ENCODE measurements at places on chromosomes 2 and 18. TPM values are rescaled to one million over a fixed set of nuclear protein-coding genes. Genes with fewer than 3 reads are reported as not detected.
A peak's percentile ranks its signal among the peaks of the same experiment; 100 is the strongest.

- DNase-seq = peak; percentile 55
Observed at GRCh38 chr2:168336786-168337388, 89.5 kb upstream of the STK39 start.

DNA sequence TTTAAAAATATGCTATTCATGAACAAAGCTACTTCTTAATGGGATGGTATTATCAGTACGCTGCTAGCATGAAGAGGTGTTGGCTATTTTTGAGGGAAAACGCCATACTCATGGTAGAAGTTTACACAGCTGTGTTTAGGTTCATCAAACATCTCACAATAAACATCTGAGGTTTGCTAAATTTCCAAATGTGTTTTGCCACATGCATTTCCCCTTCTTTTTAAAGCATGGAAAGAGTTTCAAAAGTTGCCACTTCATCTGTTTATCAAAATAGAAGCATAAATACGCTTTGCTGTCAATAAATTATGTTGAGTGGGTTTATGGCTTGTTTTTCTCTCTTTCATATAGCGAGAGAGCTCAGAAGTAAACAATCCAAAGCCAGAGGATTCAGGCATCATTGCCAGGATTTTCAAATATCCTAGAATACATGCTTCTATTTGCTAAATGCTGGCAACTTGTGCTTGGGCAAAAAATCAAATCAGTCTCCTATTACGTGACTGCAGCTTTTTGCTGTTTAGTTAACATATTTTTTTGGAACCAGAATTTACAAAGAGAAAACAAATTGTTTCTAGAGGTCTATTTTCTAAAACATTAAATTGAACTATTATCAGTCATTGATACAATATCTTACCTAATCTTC is 1919.9 kb upstream of the LRRTM1 start:
- no peak for DNase-seq

DNA sequence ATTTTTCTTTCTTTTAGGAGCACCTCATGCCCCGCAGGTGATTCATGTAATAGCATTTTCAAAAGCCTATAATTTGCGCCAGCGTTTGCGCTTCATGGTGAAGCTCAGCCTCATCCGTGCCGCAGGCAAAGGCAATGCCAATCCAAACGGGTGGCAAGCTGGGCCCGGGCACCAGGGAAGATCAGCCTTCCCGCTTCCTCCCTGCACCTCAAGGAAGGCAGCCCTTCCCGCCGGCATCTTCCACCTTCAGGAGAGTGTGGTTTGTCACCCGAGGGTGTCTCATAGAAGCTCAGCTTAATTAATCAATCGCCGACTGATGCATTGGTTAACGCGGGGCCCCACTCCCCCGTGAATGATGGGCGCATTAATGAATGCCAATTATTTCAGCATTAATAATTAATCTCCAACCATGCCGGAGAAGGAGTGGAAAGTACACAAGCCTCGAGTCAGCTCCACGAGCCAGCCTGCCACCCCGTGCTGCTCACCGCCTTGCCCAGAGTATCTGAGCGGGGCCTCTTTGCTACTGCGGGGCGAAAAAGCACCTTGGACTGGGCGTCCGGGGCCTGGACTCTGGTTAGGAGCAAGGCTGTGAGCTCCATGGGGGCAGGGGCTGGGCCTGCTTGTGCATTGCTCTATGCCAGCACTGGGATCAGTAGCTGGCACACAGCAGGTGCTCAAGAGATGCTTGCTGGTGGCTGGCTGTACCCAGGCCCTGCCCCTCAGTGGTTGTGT is 13.0 kb downstream of the INHBB start:
- no peak for DNase-seq

DNA sequence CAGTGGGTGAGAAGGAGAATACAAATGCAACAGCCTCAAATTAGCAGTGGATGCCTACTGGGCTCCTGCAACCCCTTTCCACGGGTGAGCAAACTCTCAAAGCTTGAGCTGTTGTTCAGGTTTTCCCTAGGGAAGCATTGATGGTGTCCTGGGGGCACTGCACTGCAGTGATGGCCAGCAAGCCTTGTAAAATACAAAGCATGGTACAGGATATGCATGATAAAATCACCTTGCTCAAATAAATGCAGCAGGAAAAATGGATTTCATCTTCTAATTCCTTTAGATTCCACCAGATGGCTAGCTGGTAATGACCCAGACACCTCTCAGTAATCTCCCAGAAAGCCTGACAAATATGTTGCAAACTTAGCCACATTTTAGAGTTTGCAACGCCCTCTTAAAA is 698.2 kb downstream of the TRIB2 start:
- no peak for DNase-seq

COL3A1 gene
- total RNA-seq = 0.23 TPM

- no peak for DNase-seq
Observed at GRCh38 chr2:226579519-226579918, 220.1 kb downstream of the IRS1 start.

DNA sequence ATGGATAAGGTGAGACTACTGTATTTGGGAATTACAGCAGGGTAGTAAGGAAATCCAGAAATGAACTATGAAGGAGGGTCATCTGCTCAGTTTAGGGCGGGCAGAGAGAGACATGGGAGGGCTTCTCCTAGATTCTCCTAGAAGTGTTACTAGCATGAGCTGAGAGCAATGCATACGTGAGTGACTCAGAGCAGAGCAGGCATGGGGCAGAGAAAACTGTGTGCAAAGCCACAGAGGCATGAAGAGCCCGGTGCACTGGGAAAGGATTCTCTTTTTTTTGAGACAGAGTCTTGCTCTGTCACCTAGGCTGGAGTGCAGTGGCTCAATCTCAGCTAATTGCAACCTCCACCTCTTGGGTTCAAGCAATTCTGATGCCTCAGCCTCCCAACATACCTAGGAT is 116.2 kb downstream of the SOCS6 start:
- no peak for DNase-seq

- no peak for DNase-seq
Observed at GRCh38 chr2:201194097-201194496, 11.2 kb downstream of the CASP10 start.

KATNAL2 gene
- total RNA-seq = 0.45 TPM

RIT2 gene
- total RNA-seq = not detected

GRCh38 chr2:128635361-128635900 is 316.8 kb upstream of the HS6ST1 start:
- peak; percentile 14 for DNase-seq

All from activated CD8-positive, alpha-beta memory T cell treated with anti-CD3 and anti-CD28 coated beads, Interleukin-2, amount 10 ng/mL, durations not matched to agents 7 days and 5 days (primary cell).